ENCODE measurements at places on chromosomes 2 and 18.

GRCh38 chr2:64274399-64275173, 130.4 kb upstream of the PELI1 start:
- H3K4me3 ChIP-seq: no peak overlapping the region
- H3K36me3 ChIP-seq: peaks cover 5% of the 10 kb centered on the region
- H3K27ac ChIP-seq: no peak overlapping the region
- H3K4me1 ChIP-seq: peaks cover 20% of the 10 kb centered on the region
- no peaks in the 10 kb centered on the region for H3K27me3 ChIP-seq

DNA sequence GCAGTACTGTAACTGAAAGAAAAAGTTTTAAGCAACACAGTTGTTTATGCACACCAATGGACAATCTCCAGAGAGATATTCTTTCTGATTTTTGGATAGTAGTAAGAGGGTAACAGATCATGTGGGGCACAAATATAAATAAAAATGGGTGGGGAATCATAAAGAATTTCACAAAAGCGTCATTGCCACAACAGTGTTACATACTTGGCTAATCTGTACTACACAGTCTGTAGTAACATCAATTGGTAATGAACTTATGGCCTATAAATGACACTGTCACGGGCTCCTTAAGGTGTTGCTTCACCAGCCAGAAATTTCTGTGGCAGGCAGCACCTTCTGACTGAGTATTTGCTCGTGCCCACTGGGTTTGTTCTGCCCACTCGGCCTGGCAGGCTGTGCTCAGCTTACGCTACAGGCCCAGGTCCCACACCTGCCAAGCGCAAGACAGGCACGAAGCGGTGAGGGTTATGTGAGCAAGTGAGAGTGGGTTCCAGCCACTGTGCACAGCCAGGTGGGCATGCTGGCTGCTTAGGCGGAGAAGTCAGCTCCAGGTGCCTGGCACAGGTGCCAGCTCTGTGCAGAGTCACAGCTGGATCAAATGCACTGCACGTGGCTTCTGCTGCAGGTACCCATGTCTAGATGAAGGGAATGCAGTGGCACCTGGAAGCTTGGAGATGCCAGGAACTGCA, 532.5 kb upstream of the SLC39A10 start:
- DNase-seq: no peak
- no peaks in the 10 kb centered on the region for H3K36me3 ChIP-seq
- no peak overlapping the region for H3K4me3 ChIP-seq
- no peaks in the 10 kb centered on the region for H3K27me3 ChIP-seq

DNA sequence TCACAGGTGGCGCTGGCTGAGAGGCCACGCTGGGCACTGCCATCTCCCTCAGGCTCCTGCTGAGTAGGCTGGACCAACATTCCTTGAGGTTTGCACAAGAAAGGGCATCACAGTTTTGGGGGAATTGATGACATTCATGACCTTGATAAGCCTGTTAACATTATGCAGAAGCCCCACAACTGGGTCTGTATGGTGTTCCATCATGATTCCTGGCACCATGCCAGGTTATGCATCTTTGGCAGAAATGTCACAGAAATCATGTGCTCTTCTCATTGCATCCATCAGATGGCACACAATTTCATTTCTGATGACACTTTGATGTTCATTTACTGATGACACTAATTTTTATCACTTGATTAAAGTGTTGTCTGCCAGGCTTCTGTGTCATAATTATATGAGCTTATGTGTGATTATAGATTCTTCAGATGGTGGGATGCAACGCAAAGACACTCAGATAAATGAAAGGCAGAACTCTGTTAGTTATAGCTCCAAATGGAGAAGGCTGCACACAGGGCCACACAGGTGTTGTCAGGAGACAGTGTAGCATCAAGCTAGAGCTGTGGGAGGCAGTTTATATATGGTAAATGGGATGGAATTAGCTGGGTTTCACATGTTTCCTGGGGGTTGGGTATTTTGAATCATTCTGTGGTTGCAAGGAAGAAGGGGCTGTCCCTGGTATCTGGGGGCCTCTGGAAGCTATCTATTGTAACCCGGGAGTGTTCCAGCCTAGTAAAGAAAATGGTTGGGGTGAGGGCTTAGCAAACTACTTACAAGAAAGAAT, 191.3 kb downstream of the SLC39A10 start:
- no peaks in the 10 kb centered on the region for H3K4me1 ChIP-seq
- no peak overlapping the region for H3K4me3 ChIP-seq
- H3K27ac ChIP-seq: no peak overlapping the region
- H3K27me3 ChIP-seq: no peaks in the 10 kb centered on the region
- DNase-seq: no peak
- H3K36me3 ChIP-seq: no peaks in the 10 kb centered on the region

DNA sequence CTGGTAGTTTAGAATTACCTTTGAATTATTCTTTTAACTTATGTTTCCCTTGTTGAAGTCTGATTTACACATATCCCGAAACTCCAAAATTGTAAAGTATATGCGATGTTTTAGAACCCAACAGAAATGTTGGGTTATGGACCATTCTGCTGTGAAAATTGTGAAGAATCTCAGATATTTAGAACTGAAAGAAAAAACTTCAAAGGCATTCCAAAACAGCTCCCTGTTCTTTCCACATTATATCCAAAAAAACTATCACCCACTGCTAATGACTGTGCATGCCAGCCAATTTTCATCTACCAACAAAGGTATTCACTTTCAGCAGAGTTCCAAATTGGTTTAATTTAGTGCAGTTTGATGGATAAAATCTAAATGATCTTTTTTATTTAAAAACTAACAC, 21.5 kb upstream of the PDE1A start:
- no peak overlapping the region for H3K4me3 ChIP-seq
- H3K4me1 ChIP-seq: no peaks in the 10 kb centered on the region
- H3K27ac ChIP-seq: no peak overlapping the region
- no peaks in the 10 kb centered on the region for H3K36me3 ChIP-seq
- DNase-seq: no peak

GRCh38 chr2:37394796-37395555, 50.5 kb downstream of the QPCT start:
- no peak overlapping the region for H3K4me3 ChIP-seq
- H3K4me1 ChIP-seq: peaks cover 11% of the 10 kb centered on the region
- no peak overlapping the region for H3K27ac ChIP-seq
- H3K36me3 ChIP-seq: peaks cover 7% of the 10 kb centered on the region
- peaks cover 30% of the 10 kb centered on the region for H3K27me3 ChIP-seq

DNA sequence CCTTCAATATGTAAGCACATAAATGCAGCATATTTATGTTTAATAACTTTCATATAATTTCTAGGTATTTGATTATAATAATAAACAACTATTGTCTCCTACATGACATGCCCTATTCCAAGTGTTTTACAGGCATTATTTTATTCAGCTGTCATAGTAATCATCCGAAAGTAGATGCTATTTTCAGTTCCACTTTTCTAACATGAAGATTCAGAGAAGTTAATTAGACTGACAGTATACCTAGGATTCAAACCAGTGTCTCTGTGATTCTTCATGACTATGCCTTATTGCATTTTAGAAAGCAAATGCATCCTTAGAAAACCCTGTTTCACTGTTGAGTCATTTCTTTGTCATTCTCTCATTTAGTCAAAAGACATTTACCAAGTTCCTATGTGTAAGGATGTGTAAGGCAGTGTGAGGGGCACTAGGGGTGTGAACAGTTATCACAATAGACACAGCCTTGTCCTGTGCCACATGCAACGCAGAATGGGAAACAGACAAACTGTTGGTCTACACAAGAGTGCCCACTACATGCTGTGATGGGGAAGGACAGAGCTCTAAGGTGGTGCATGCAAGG, 79.8 kb downstream of the DTNA start:
- H3K27ac ChIP-seq: no peak overlapping the region
- no peaks in the 10 kb centered on the region for H3K4me1 ChIP-seq
- DNase-seq: no peak
- no peaks in the 10 kb centered on the region for H3K36me3 ChIP-seq
- peaks cover 4% of the 10 kb centered on the region for H3K27me3 ChIP-seq
- H3K4me3 ChIP-seq: no peak overlapping the region

DNA sequence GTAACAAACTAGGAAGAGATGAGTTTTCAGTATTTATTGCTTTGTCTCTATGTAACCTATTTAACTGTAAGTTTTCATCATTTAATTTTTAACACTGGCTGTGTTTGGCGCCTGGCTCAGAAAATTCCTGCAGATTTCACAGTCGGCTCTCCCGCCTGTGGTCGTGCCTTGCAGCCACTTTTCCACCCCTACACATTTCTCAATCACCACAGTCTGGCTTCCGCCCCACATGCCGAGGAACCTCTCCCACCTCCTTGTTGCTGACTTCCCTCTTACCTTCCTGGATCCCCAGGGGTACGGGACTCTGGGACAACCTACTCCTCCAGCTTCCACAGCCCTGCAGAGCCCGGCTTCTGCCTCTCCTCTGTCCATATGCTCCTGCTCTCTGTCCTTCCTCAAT, 41.6 kb upstream of the MGAT4A start:
- no peaks in the 10 kb centered on the region for H3K36me3 ChIP-seq
- peaks cover 2% of the 10 kb centered on the region for H3K27me3 ChIP-seq
- peak overlapping the region; percentile 99 for H3K27ac ChIP-seq
- H3K4me1 ChIP-seq: peaks cover 58% of the 10 kb centered on the region
- H3K4me3 ChIP-seq: peak overlapping the region; percentile 92

DNA sequence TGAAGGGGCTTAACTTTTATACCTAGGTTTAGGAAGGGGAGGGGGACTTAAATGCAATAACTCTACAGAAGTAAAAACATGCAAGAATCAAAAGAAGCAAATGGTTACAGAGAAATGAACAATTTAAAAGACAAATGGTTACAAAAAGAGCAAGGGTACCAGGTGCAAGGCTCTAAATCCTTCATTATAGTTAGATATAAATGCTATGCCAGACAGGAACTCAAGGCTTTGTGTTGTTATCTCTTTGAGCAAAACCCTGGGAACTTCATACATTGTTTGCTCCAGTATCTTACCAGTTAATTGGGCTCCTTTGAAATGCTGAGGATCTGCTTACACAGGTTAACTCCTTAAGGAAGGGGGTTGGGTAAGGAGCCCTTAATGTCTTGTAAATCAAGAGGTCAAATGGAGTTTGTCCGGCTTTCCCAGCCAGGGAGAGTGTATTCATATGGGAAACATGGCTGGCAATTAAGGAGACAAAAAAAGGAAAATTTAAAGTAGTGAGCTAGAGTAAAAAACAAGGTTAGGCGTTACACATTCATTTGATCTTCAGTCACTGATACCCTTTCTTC, 347.5 kb downstream of the CELF4 start:
- no peaks in the 10 kb centered on the region for H3K36me3 ChIP-seq
- DNase-seq: no peak
- no peak overlapping the region for H3K4me3 ChIP-seq
- H3K27ac ChIP-seq: no peak overlapping the region

DNA sequence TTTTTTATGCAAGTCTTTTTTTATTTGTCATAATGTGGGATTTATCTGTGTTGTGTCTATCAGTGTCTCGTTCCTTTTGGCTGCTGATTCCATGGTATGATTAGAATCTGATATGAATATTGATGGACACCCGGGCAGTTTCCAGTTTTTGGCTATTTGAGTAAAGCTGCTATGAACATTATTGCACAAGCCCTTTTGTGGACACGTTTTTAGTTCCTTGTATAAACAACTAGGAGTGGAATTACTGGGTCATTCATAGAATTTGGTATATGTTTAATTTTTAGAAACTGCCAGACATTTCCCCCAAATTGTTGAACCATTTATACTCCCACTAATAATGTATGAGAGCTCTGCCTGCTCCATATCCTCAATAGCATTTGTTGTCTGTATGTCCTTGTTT, 26.6 kb downstream of the HK2 start:
- H3K27ac ChIP-seq: no peak overlapping the region
- no peaks in the 10 kb centered on the region for H3K27me3 ChIP-seq
- no peak overlapping the region for H3K4me3 ChIP-seq
- peaks cover 18% of the 10 kb centered on the region for H3K36me3 ChIP-seq
- DNase-seq: no peak
- H3K4me1 ChIP-seq: peaks cover 57% of the 10 kb centered on the region

- H3K4me3 ChIP-seq: no peak overlapping the region
- peaks cover 4% of the 10 kb centered on the region for H3K27me3 ChIP-seq
- H3K27ac ChIP-seq: no peak overlapping the region
- no peak for DNase-seq
Measured at GRCh38 chr2:12302140-12302539, 414.6 kb upstream of the TRIB2 start.

GRCh38 chr2:186540941-186541340, 48.9 kb upstream of the ITGAV start:
- H3K4me1 ChIP-seq: no peaks in the 10 kb centered on the region
- H3K27ac ChIP-seq: no peak overlapping the region
- H3K36me3 ChIP-seq: no peaks in the 10 kb centered on the region
- no peak overlapping the region for H3K4me3 ChIP-seq
- DNase-seq: no peak

GRCh38 chr2:201777043-201777442, 3.7 kb downstream of the ALS2 start:
- H3K27me3 ChIP-seq: peaks cover 8% of the 10 kb centered on the region
- no peak for DNase-seq
- H3K4me1 ChIP-seq: peaks cover 38% of the 10 kb centered on the region
- peaks cover 3% of the 10 kb centered on the region for H3K36me3 ChIP-seq
- no peak overlapping the region for H3K27ac ChIP-seq

- no peak overlapping the region for H3K27ac ChIP-seq
- no peaks in the 10 kb centered on the region for H3K36me3 ChIP-seq
- DNase-seq: no peak
- no peaks in the 10 kb centered on the region for H3K27me3 ChIP-seq
Measured at GRCh38 chr2:72024451-72025175, 123.0 kb downstream of the CYP26B1 start.

GRCh38 chr18:75582406-75582821, 154.9 kb upstream of the SMIM21 start:
- DNase-seq: no peak
- no peaks in the 10 kb centered on the region for H3K4me1 ChIP-seq
- H3K27me3 ChIP-seq: no peaks in the 10 kb centered on the region
- no peaks in the 10 kb centered on the region for H3K36me3 ChIP-seq

DNA sequence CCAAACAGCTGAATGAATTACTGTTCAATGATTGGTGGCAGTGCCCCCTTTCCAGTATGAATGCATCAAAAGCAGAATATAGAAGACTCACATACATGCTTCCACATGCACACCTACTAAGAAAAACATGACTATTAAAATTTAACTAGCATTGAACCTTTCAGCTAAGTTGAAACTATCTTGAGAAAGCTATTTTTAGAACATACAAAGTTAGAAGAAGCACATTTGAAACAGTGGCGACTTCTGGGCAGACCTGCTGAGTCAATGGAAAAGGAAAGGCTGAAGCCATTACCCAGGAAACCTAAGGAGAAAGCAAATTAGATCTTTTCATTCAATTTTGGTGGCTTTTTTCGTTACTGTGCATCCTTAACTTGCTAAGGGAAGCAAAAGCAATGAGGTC, 55.9 kb downstream of the PLA2R1 start:
- no peak overlapping the region for H3K27ac ChIP-seq
- peaks cover 17% of the 10 kb centered on the region for H3K27me3 ChIP-seq
- no peaks in the 10 kb centered on the region for H3K36me3 ChIP-seq
- DNase-seq: no peak
- no peak overlapping the region for H3K4me3 ChIP-seq

GRCh38 chr2:32166115-32166574, 481 bp downstream of the SLC30A6 start:
- no peak for DNase-seq
- peaks cover 14% of the 10 kb centered on the region for H3K36me3 ChIP-seq
- peaks cover 34% of the 10 kb centered on the region for H3K4me1 ChIP-seq
- H3K27ac ChIP-seq: peak overlapping the region; percentile 91
- peak overlapping the region; percentile 99 for H3K4me3 ChIP-seq
- no peaks in the 10 kb centered on the region for H3K27me3 ChIP-seq

Measured in activated T-helper 1 cell treated with anti-CD3 and anti-CD28 coated beads, Interleukin-12 subunit alpha, Interleukin-12 subunit beta, Interleukin-2, Interleukin-4 antibody, amounts not matched to agents 30 ng/mL and 10 ng/mL and 1 ng/mL, durations not matched to agents 14 hours and 24 hours and 36 hours (primary cell).